ENCODE measurements at places on chromosomes 11 and 22. TPM values are rescaled to one million over a fixed set of nuclear protein-coding genes. Genes with fewer than 3 reads are reported as not detected.

Gene CARD18
- not detected for total RNA-seq

Gene GNG3
- not detected for total RNA-seq

Gene PRR14L
- total RNA-seq, result 19.9 TPM

Gene MYOD1
- not detected for total RNA-seq

Gene PDGFD
- total RNA-seq, result 26.4 TPM

Gene IGSF22
- not detected for total RNA-seq

Gene PPARA
- 19.5 TPM for total RNA-seq

Gene PTPN5
- 3.7 TPM for total RNA-seq

Gene OR51F2
- not detected for total RNA-seq

Gene TTLL1
- 6.0 TPM for total RNA-seq

Gene CDC42EP1
- 35.1 TPM for total RNA-seq

Gene MYO18B
- 0.19 TPM for total RNA-seq

Gene OR52A1
- total RNA-seq, result not detected

Gene DEFB131B
- not detected for total RNA-seq

Gene DEUP1
- total RNA-seq, result not detected
